Activated naive CD4-positive, alpha-beta T cell treated with anti-CD3 and anti-CD28 coated beads, Interleukin-2, amount 50 U/mL, for 16 hours (primary cell): ENCODE measurements at places on chromosomes 12 and 14.

DNA sequence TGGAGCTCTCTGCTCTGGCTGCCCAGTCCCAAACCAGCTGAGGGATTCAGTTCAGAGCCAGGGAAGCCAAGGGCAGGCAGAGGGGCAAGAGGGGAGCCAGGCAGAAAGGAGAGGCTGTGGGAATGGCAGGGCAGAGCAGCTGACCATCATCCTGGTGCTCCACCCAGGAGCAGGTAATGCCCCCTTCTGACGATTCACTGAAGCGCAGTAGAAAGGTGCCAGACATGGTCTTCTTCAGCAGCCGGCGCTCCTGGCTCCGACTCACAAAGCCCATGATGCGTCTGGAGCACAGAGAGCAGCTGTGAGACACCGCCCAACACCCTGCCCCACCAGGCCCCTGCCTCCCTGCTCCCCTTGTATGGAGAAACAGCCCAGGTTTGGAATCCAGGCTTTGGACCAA lies 8.0 kb downstream of the IL23A start:
- no peak for DNase-seq

DNA sequence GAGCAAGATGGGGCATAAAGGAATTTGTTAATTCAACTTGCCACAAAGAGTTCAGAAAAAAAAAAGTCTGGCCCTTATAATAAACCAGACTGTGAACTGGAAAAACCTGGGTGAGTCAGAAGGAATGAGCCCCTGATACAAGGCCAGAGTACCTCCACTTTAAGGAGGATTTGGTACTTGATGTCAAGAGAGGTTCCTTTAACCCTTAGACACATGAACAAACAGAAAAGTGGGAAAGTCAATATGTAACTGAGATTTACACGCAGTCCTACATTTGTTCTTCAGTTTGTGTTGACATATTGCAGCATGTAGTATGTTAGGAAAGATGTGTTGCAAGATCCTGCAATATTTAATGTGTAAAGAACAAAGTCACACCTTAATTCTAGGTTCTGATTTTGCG lies 14.2 kb upstream of the SLC38A4 start:
- no peak for DNase-seq

DNA sequence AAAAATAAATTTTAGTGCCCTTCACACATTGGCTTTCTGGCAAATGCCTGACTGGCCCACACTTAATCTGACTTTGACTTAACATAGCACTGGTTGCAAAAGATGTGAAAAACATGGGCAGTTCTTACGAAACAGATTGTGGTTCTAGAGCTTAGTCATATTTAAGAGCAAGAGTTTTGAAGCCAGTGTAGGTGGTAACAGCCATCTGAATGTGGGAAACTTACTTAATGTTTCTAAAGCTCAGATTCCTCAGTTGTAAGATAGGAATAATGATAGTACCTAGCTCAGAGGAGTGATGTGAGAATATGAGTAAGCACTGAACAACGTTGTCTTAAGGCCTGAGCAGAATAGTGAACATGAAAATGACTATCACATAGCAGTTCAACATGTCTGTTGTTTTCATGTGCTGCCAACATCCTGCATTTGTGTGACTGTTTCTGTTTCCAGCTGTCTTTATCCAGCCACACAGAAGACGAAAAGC lies 262.7 kb downstream of the SYT1 start:
- DNase-seq, result no peak

- no peak for DNase-seq
Observed at GRCh38 chr12:107340898-107341297, 247.5 kb upstream of the CRY1 start.

GRCh38 chr12:89528434-89528833 lies 2.6 kb upstream of the POC1B start:
- no peak for DNase-seq
